Neuronal stem cell (in vitro differentiated cells): ENCODE measurements at places on chromosomes 2 and 18.
A peak's percentile ranks its signal among the peaks of the same experiment; 100 is the strongest.

- no peak for DNase-seq
Observed at GRCh38 chr2:20994130-20994529, 49.7 kb downstream of the APOB start.

- no peak for DNase-seq
Observed at GRCh38 chr2:111186933-111187332, 66.2 kb downstream of the BCL2L11 start.

DNA sequence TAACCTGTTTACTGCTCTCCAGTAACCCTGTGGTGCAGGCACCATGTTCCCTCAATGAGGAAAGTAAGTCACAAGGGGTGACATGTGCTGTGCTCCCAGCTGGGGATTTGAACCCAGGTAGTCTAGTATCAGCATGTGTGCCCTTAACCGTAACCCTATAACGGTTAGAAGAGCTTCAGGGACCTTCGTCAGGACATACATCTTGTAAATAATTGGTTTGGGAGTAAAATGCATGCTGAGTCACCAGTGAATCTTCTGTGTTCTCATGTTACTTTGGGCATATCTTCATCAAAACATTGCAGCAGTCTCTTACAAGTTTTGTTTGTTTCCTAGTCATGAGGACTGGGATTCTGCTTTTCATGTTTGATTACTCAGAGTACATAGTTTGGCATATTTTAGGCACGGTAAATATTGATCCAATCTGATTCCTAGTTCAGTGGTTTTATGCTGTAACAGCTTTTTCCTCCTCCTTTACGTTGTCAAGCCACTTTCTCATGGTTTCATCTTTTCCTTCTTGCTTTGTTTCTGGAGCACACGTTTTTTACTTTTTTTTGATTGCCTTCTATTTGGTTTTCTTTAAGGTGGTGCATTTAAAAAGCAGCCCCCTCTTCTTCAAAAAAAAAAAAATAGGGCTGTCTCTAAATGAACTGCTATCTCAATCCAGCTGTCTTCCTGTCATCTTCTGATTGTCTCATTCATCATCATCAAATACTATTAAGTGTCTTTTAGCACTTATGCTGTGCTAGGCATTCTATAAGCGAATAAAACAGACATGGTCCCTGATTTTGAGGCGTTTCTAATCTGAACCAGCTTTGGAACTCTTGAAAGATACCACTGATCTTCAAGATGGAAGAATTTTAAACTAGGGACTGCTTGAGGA lies 50.4 kb downstream of the CLIP4 start:
- no peak for DNase-seq

- DNase-seq = no peak
Observed at GRCh38 chr2:239666855-239667376, 266.1 kb upstream of the HDAC4 start.

GRCh38 chr2:1640301-1641135 lies 103.8 kb downstream of the PXDN start:
- DNase-seq = no peak

DNA sequence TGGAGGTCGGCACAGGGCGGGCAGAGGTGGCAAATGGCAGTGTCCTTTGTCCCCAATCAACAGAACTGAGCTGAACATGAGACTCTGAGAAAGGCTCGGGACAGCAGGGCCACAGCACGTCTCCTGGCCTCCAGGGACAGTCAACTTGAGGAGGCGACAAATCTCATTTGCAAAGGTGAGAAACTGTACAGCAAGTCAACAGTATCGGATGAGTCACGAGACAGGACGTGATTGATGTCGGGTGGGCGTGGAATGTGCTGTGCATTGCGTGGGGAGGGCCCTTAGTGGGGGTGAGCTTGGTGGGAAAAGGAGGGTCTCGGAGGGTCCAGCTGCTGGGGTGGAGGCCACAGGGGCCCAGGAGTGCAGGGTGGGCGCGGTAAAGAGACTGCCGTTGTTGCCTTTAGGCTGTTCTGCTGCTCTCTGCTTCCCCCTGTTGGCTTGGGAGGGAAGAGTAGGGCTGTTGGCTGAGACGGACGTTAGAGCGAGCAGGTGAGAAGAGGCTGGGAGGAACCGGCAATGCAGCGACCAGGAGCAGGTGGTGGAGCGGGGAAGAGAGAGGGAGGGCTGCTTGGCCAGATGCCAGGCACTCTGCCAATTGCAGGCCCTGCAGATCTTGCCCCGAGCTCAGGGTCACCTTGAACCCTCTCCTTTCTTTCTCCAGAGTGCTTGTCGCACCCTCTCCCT lies 164.3 kb downstream of the BCL2 start:
- peak; percentile 41 for DNase-seq

DNA sequence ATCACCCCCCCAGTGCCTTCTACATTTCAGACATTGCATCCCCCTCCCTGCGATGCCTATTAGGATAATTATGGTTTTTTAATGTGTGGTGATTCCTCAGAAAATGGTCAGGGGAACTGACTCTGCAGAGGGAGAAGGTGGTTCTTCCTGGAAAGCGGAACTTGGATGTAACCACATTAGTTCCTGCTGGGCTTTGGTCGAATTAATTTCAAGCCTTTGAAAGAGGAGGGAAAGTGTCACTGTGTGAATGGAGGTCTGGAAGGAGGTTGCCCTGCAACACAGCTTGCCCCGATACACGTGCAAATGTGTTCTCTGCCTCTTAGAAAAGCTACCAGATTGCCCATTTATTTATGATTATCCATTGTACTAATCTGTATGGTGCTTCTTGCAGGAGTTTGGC lies 63.2 kb upstream of the TPO start:
- DNase-seq = no peak

- DNase-seq = no peak
Observed at GRCh38 chr18:24801001-24801400, 340.6 kb downstream of the HRH4 start.

DNA sequence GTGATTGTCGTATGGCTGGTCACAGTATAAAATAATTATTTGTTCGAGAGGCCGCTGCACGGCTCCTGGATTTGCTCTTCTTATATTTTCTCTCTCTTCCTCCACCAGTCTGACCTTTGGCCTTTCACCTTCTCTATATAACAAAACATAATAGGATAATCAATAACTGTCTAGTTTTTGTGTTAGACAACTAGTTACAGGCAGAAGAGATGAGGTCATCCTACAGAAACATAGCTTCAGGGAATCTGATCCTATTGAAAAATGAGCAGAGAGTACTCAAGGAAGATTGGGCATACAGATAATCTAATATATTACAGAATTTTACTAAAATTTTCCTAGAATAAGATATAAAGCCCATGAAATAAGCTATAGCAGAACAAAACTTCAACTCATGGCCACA lies 731.3 kb upstream of the SLC39A10 start:
- no peak for DNase-seq

DNA sequence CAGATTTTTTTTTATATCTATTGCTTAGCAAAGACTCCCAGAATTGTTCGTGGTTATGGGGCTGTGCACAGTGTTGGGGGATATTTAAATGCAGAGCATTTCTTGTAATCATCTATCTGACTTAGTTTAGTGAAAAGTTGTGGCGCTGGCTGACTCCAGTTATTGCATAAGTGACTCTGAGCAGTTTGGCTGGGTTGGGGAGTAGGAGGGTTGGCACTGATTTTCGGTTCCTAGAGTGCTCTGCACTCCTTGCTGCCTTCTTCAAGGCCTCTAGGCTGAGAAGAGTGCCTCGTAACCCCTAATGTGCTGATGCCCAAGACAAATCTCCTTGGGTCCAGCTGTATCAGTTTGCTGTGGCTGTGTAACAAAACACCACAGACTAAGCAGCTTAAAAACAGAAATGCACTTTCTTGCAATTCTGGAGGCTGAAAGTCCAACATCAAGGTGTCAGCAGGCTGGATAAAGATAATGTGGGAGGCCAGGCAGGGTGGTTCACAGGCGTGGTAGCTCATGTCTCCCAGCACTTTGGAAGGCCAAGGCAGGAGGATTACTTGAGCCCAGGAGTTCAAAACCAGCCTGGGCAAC lies 6.5 kb upstream of the IMPA2 start:
- no peak for DNase-seq

GRCh38 chr2:230677201-230677946 lies 35.3 kb upstream of the CAB39 start:
- no peak for DNase-seq

- DNase-seq = no peak
Observed at GRCh38 chr18:53984021-53984420, 240.4 kb downstream of the MBD2 start.

- no peak for DNase-seq
Observed at GRCh38 chr2:205524656-205525055, 157.6 kb upstream of the NRP2 start.

DNA sequence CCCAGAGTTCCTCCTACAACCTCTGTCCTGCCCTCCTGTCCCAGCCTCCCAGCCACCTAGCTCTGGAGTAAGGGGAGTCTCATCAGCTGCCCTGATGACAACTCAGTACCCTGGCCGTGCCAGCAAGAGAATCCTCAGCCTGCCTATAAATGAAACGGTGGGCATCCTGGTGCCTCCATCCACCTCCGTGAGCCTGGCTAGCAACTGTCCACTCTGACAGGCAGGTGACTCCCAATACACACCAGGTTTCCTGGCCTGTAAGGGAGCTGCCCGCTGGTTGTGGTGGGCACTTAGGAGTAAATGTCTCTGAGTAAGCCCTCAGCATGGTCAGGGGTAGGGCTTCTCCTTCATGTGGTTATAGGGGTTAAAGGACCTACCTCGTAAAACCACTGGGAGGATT lies 81.5 kb downstream of the XDH start:
- no peak for DNase-seq

- no peak for DNase-seq
Observed at GRCh38 chr2:161076936-161077335, 83.3 kb upstream of the TANK start.

DNA sequence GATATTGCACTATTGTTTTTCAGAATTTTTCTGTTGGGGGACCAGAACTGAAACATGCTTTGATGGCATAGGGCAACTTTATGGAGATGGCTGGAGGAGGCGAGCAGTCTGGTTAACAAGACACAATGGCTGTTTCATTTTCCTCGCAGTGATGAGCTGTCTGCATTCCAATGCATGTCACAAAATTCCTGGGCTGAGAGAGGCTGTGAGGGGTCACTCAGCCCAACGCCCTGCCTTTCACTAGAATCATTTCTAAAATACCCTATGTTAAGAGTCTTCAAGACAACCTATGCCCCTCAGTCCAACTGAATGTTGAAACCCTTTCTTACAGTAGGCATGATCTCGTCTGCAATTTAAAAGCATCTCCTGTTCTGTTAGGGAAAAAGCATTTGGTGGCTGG lies 1090.0 kb downstream of the BCL11A start:
- peak; percentile 18 for DNase-seq

DNA sequence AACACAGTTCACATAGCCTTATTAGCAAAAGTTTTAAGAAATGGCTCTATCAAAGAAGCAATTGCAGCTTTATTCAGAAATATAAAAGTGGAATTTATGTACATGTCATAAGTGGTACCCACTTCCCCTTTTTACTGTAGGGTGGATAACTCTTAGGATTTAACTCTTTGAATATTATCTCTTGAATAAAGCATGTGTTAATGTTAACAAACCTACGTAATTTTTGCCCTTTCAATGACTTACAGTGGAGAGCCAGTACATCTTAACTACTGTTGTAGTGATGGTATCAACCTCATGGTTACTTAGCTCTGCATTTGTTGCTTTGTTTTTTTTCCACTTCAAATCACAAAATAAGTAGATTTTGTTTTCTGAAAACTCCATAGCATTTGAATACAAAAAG lies 8.8 kb downstream of the NABP1 start:
- no peak for DNase-seq
